ENCODE measurements at places on chromosomes 7 and 10.

DNA sequence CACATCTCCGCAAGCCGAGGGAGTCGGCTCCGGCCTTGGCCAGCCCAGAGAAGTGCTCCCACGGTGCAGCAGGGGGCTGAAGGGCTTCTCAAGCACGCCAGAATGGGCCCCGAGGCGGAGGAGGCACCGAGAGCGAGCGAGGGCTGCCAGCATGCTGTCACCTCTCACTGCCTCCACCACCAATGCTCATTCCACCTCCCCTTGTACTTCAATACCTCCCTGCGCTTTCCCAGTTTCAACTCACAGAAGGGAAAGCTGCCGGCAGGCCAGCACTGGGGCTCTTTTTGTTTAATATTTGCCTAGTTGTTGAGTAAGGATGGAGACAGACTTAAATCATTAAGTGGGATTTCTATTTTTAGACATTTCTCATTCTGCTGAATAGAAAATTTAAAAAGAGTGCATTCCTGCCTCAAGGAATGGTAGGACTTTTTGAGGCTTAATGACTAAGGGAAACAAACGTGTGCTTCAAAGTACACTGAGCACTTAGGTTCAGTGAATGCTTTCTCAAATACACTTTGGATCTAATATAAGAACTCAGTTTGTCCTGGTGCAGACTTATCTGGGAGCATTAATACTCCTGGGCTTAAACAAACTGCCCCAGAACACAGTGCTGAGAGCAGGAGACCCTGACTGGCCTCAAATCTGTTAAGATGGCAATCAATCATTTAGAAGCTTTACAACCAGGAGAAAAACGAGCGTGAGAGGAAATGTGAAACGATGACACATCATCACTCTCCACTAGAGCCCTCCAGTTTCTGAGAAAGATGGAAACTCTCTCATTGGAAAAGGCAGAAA, 131.2 kb downstream of the RALA start:
- DNase-seq, result no peak

DNA sequence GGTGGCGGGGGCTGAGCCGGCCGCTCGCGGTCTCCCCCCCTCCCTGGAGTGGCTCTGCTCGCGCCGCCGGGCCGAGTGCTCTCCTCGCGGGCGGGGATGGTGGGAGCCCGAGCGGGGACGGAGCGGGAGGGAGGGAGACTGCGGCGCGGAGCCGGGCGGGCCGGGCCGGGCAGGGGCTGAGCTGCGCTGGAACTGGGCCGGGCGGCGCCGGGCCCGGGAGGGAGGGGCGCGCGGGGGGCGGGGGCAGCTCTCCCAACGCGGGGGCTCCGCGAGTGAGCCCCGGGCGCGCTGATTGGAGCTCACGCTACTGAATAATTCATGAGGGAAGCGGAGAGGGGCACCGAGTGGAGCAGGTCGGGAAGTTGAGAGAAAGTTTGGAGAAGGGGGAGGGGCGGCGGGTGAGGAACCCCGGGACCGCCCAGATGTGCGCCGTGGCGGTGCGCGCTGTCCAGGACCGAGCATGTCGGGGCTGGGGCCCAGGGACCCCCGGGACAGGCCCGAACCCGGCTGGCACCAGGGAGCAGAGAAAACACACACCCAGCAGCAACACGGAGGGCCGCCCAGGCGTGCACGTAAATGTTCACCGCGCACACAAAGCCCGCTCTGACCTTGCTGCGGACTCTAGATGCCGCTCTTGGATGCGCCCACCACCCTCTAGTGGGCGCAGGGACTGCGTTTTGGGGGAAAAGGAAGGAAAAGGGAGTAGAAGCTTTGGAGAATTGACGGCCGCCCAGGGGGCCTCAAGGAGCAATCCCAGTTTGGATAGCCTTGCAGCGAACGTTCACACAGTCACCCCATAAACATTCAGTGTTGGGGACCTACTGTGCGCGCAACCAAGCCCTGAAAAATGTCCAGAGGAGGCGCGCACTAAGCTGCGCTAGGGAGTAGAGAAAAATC, at the start of gene EPHB4:
Gene EPHB4 (minus strand): TSS at position 194 of the 897 bp plus-strand sequence. CDS start 493 bp downstream, outside the sequence.
- peak; percentile 64 for DNase-seq

GRCh38 chr7:23544913-23545354, 13.2 kb upstream of the TRA2A start:
- DNase-seq, result no peak

DNA sequence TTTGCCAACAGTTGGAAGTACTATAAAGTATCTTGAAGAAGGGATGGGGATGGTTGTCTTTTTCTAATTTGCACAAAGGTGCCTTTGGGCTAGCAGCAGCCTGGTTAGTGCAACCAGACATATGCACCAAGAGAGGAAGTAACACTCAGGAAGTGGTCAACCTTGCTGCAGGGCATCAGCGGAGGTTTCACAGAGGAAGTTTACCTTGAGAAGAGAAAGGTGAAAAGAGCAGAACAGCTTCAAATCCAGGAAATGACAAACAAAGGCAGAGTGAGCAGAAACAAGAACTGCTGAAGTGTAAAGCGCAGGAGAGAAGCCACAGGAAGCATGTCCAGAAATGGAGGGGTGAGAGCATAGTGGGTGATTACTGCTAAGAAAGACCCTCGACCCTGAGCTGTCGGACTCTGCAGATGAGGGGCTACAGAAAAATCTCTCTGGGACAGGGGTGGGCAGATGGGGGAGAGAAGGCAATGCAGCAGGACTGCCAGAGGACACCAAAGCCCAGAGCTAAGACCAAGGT, 66.9 kb downstream of the STK17A start:
- no peak for DNase-seq

- DNase-seq, result no peak
These were observed 11.3 kb downstream of the STARD3NL start for GRCh38 chr7:38189231-38189938.

DNA sequence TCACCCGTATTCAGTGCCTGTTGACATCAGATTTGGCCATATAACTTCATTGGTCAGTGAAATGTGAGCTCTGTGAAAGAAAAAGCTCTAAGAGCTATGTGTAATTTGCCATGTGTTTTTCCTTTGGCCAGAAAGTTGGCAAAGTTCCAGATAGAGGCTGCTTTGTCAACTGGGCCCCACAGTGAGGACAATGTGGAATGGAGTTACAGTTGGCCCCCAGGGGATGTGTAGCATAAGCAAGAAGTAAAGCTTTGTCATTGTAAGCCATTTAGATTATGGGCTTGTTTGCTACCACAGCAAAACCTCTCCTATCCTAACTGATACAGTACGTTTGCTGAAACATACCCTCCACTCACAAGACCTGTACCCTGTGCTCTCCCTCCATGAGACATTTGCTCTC, 119.1 kb upstream of the HABP2 start:
- DNase-seq, result no peak

DNA sequence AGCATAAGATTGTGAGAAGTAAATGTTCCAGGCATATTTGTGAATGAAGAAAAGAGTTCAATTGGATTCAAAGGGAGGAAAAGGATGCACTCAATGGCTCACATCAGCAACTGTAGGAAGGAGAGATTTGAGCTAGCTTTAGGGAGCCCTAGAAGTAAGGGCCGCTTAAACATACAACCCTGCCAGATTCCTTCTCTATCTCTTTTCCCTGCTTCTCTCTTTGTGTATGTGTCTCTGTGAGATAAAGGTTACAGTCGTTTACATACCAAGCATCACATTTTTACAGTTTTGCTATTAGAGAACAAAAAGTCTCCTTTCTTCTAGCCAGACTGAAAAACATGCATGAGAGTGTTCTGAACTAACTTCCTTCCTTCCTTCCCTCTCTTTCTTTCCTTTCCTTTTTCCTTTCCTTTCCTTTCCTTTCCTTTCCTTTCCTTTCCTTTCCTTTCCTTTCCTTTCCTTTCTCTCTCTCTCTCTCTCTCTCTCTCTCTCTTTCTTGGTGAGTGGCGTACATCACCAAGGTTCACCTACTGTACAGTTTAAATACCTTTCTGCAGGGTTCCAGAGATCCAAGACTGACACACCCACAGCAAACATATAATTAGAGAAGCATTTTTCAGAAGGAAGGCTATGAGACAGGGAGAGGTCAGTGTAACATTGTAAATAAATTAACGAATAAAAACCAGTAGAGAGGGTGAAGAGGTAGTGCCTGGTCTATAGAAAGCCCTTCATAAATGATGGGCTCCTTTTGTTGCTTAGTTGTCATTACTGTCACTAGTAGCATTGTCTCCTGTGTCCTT, 240.4 kb downstream of the ARL4A start:
- no peak for DNase-seq

- no peak for DNase-seq
These were observed 25.6 kb downstream of the DIP2C start for GRCh38 chr10:663831-664251.

DNA sequence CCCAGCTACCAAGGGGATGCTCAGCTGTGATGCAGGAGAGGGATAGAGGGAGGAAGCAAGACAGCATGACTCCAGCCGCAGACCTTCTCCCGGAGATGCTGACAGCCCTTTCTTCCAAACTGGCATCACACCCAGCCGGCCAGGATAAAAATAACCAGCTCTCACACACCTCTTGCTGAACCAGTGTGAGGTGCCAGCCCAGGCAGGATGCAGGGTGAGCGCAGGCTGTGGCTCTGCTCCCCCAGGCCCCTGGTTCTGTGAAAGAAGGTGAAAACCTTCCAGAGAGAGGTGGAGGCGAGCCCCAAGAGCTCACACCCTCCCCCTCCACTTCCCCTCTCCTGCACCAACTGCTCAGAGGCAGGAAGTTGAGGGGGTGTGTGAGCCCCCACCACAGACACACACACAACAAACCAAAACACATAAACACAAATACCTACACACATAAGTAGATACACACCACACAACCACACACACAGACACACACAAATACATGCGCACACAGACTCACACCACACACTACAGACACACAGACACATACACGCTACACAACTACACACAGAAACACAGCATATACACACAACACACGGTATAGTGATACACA, 4.0 kb downstream of the GPR15LG start:
- no peak for DNase-seq

DNA sequence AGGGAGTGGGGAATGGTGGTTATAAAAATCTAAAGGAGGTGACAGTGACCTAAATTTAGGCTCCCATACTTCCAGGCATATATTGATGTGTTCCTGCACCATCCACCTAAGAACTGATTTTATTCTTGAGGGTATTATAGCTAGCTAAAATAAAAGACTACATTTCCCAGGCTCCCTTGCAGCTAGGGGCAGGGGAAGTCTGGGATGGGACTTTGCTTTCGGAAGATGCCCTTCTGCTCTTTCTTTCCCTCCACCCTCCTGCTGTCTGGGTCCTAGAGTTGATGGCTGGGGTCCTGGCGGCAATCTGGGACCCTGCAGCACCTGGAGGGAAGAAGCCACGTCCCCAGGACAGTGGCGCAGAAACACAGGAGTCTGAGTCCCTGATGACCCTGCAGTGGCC, 53.8 kb upstream of the SAMD8 start:
- no peak for DNase-seq

GRCh38 chr10:7310076-7310475, 100.8 kb downstream of the SFMBT2 start:
- DNase-seq, result no peak

DNA sequence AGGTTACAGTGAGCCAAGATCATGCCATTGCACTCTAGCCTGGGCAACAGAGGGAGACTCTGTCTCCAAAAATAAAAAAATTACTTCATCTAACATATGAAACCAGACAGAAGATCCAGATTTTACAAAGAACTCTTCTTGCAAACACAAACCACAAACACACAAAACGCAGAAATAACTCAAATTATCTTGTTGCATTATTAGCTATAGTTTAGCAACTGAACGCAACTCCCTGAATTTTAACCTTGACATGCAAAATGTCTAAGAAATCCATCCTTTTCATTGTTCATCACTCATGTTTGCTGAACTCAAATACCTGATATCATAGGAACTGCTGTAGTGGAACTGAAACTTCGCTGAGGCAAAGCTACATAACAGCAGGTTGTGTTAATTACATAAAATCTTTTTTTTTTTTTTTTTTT, 64.1 kb downstream of the MICU1 start:
- DNase-seq, result no peak

DNA sequence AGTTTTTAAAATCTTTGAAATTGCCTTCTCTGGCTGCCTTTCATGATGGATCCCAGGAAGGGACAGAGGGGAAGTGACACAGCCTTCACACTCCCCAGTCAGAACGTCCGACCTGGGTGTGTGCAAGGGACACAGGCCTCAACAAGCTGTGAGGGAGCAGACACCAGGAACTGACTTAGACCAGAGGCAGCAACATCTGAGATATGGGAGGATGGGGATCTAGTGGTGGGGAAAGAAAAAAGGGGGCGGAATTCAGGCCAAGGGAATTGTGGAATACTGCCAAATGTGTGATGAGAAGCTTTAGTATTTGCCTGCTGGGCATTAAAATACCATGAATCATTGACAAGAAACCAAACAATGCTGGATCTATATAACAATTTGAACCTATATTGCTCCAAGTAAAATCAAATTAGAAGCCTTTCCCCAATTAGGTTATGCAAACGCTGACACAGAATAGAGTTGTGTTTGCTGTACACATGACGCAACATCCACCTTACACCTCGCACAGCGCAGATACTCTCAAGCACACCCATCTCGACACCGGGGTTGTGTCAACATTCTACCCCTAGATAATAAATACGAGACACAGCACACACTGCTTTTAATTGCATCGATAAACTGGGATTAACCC, 17.2 kb upstream of the MNX1 start:
- DNase-seq, result no peak

- no peak for DNase-seq
These were observed 868 bp downstream of the TIAL1 start for GRCh38 chr10:119595676-119596515.
